Kidney (tissue), 22 donors: ENCODE measurements at places on chromosomes 3 and 15.

DNA sequence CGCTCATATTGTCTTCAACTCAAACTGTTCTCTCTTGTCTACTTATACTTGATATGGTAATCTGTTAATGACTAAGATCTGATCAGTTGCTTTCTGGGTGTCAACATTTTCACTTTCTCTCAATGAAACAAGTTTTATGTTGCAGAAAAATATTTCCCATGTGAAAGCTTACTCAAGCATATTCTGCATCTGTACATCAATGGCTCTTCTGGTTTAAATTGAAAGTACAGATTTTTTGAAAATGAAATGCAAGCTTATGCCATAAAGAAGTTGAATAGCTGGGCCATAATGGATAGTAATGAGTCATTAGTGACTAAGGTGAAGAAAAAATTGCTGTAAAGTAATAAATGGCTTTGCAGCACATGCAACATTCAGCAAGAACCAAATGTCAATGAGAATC, 140.7 kb downstream of the BCHE start:
- no peaks in the 10 kb centered on the region for H3K4me1 ChIP-seq
- no peak overlapping the region for H3K27ac ChIP-seq
- DNase-seq = no peak
- H3K36me3 ChIP-seq = no peaks in the 10 kb centered on the region

DNA sequence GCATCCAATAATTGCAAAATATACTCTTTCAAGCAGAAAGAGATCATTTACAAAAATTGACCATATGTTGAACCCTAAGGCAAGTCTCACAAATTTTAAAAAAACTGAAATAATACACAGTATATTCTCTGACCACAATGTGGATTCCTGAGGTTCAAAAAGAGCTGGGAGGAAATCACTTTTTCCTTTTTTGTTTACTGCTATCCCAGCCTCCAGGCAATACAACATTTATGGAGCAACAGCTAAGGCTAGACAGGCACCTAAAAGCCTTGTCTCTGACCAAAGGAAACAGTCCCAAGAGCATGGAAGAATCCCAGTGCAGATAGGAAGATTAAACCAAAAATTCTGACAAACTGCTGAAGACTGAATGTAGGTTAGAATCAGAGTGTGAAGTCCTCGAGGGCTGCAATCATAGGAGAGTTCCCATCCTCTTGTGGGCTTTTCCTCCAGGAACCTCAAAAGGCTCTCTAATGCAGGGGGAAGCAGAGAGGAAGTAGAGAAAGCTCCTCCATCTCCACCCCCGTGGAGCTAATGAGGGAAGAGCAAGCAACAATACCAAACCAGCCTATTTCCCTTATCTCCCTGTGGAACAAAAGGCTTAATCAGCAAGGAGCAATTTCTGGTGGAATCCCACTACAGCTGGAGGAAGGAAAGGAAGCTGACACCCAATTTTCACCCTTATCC, 57.0 kb downstream of the TMCC1 start:
- no peak overlapping the region for H3K4me3 ChIP-seq
- no peaks in the 10 kb centered on the region for H3K36me3 ChIP-seq
- H3K27me3 ChIP-seq = no peaks in the 10 kb centered on the region
- DNase-seq = no peak
- no peak overlapping the region for H3K27ac ChIP-seq

DNA sequence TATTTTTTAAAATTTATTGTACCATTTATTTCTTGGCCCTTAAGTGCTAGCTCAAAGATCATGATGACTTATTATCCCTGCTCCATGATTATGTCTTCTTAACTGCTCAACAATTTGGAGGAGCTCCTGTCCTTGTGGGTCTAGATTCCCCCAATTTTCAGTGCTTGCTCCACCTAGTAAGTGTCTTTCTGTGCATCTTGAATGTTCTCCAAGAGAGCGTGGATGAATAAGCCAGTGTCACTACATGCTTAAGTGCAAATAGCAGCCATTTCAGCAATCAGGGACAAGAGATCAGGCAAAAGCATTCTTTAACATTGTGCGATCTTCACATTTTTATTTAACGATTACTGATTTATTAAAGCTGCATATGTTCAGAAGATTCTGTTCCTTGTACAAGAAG, 99.4 kb downstream of the ALCAM start:
- H3K27me3 ChIP-seq = no peaks in the 10 kb centered on the region
- H3K4me3 ChIP-seq = no peak overlapping the region
- H3K4me1 ChIP-seq = no peaks in the 10 kb centered on the region

DNA sequence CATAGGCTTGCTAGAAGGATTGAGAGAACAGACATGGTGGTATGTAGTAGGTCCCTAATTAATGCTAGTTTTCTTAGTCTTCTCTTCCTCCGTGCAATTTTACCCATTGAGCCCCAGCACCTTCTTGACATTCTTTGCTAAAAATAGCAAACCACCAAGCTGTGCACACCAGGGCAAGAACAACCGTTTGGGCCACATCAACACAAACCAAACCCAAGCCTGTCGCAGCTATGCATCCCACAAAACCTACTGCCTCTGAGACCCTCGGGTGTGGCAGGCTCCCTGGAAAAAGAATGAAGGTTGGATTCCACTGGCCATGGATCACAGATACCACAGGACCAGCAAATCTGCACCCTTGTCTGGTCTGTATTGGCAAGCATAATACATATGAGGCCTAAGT, 27.1 kb downstream of the HEG1 start:
- no peaks in the 10 kb centered on the region for H3K36me3 ChIP-seq
- no peak overlapping the region for H3K27ac ChIP-seq
- no peak overlapping the region for H3K4me3 ChIP-seq
- H3K4me1 ChIP-seq = no peaks in the 10 kb centered on the region
- no peaks in the 10 kb centered on the region for H3K27me3 ChIP-seq

- no peaks in the 10 kb centered on the region for H3K4me1 ChIP-seq
- H3K27ac ChIP-seq = no peak overlapping the region
Measured at GRCh38 chr3:143819890-143820289, 28.4 kb downstream of the SLC9A9 start.

GRCh38 chr3:147049821-147050220, 356.5 kb downstream of the ZIC4 start:
- H3K36me3 ChIP-seq = no peaks in the 10 kb centered on the region
- H3K27ac ChIP-seq = no peak overlapping the region
- no peak for DNase-seq
- H3K27me3 ChIP-seq = no peaks in the 10 kb centered on the region
- no peaks in the 10 kb centered on the region for H3K4me1 ChIP-seq

DNA sequence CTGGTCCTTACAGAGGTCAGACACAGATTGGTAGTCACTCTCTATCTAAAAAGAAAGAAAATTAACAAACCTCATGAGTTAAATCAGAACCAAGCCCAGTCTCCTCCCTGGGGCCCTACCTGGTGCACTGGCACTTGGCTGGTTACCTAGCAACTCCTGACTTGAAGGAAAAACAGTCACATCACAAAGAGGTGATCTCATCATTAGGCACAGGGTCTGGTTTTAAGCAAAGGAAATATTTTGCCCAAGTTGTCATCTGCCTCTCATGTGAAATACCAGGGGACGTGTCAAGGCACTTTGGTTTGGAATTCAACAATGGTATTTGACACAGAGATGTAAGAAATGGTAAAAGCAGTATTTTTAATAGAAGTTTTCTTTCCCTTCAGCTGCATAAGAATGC, 47.7 kb upstream of the FMN1 start:
- H3K36me3 ChIP-seq = no peaks in the 10 kb centered on the region
- H3K27me3 ChIP-seq = no peaks in the 10 kb centered on the region
- H3K4me3 ChIP-seq = no peak overlapping the region
- no peaks in the 10 kb centered on the region for H3K4me1 ChIP-seq

- no peak for DNase-seq
- no peaks in the 10 kb centered on the region for H3K36me3 ChIP-seq
- no peaks in the 10 kb centered on the region for H3K27me3 ChIP-seq
- no peak overlapping the region for H3K27ac ChIP-seq
- H3K4me1 ChIP-seq = peaks cover 4% of the 10 kb centered on the region
Measured at GRCh38 chr15:81040757-81041156, 40.0 kb downstream of the TLNRD1 start.

GRCh38 chr3:9881441-9881840, 1.4 kb upstream of the CIDEC start:
- DNase-seq = no peak
- no peaks in the 10 kb centered on the region for H3K27me3 ChIP-seq
- H3K36me3 ChIP-seq = no peaks in the 10 kb centered on the region
- H3K4me1 ChIP-seq = no peaks in the 10 kb centered on the region

DNA sequence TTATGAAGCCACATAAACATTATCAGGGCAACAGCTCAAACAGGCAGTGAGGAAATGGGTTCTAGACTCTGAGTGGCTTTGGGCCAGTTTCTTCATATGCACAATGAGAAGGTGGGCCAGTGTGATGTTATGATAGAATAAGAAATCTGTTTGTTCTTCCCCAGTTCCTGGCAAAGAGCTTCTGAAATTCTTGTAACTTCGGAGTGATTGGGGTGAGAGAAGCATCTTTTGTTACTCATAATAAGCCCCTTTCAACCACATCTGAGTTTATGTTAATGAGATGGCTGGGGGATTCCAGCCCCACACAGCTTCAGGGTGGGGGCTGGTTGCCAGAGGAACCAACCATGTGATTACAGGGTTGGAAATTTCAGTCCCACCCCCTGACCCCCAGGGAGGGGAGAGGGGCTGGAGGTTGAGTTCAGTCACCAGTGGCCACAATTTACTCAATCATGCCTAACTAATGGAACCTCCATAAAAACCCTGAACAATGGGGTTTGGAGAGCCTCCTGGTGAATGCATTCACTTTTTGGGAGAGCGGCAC, 57.0 kb upstream of the FRMD4B start:
- H3K27me3 ChIP-seq = no peaks in the 10 kb centered on the region
- H3K27ac ChIP-seq = no peak overlapping the region
- H3K4me3 ChIP-seq = no peak overlapping the region
- no peak for DNase-seq
- no peaks in the 10 kb centered on the region for H3K36me3 ChIP-seq

GRCh38 chr15:70625438-70625837, 137.9 kb downstream of the UACA start:
- no peak overlapping the region for H3K27ac ChIP-seq
- DNase-seq = no peak
- H3K4me3 ChIP-seq = no peak overlapping the region

DNA sequence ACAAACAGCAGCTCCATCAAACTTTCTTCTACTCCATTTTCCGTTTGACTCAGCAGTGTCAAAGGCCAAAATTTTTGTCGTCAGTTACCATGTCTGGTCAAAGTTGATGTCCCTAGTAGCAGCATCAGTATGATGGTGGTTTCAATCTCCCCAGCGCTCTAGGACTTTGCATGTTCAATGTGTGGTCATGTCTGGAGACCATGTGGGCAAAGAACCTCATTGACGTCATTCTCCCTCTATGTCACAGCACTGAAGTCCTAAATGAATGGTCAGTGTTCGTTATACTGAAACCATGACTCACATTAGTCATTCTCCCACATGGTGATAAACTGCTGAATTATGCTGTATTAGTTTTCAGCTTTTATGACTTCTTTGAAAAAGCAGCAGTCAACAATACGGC, 23.2 kb downstream of the SHC4 start:
- no peaks in the 10 kb centered on the region for H3K36me3 ChIP-seq
- H3K4me3 ChIP-seq = no peak overlapping the region
- no peaks in the 10 kb centered on the region for H3K4me1 ChIP-seq
- DNase-seq = no peak
- H3K27me3 ChIP-seq = no peaks in the 10 kb centered on the region
- H3K27ac ChIP-seq = no peak overlapping the region

- H3K4me1 ChIP-seq = no peaks in the 10 kb centered on the region
- no peak overlapping the region for H3K4me3 ChIP-seq
- no peaks in the 10 kb centered on the region for H3K36me3 ChIP-seq
- no peak for DNase-seq
- H3K27me3 ChIP-seq = no peaks in the 10 kb centered on the region
Measured at GRCh38 chr15:55820043-55820442, 77.1 kb upstream of the PRTG start.

DNA sequence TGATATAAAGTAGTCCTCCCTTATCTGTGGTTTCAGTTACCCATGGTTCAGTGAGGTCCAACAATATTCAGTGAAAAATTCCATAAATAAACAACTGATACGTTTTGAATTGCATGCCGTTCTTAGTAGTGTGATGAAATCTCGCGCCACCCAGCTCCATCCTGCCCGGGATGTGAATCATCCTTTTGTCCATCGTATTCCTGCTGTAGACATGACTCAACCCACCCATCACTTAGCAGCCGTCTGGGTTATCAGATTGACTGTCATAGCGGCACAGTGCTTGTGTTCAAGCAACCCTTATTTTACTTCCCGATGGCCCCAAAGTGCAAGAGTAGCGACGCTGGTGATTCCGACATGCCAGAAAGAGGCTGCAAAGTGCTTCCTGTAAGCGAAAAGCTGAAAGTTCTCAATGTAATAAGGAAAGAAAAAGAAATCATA, 48.0 kb upstream of the MEX3B start:
- no peaks in the 10 kb centered on the region for H3K27me3 ChIP-seq
- H3K27ac ChIP-seq = no peak overlapping the region
- no peak for DNase-seq
- H3K36me3 ChIP-seq = no peaks in the 10 kb centered on the region
- H3K4me1 ChIP-seq = no peaks in the 10 kb centered on the region
- H3K4me3 ChIP-seq = no peak overlapping the region

DNA sequence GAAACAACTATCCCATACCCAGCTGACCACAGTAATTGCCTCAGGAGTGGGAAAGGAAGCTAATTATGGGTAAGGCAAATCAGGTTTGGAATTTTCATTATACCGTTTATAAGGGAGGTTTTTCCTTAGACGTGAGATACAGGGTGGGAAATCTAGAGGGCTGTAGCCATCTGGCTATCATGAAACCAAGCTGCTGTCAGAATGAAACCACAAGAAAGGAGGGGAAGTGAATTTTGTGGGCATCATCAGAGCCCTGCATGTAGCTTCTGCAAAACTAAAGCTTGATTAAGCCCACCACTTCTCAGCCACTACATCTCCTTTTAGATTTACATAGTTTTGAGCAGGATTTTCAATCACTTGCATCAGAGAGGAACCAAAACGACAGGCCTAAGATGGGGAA, 893.5 kb downstream of the TUSC7 start:
- DNase-seq = no peak
- no peaks in the 10 kb centered on the region for H3K27me3 ChIP-seq
- no peaks in the 10 kb centered on the region for H3K4me1 ChIP-seq

GRCh38 chr3:25178672-25179071, 249.4 kb upstream of the RARB start:
- no peak for DNase-seq
- no peaks in the 10 kb centered on the region for H3K4me1 ChIP-seq
- no peak overlapping the region for H3K4me3 ChIP-seq
- H3K36me3 ChIP-seq = no peaks in the 10 kb centered on the region
- no peaks in the 10 kb centered on the region for H3K27me3 ChIP-seq

- no peaks in the 10 kb centered on the region for H3K36me3 ChIP-seq
- H3K4me1 ChIP-seq = no peaks in the 10 kb centered on the region
- H3K27ac ChIP-seq = no peak overlapping the region
- DNase-seq = no peak
- H3K27me3 ChIP-seq = no peaks in the 10 kb centered on the region
- H3K4me3 ChIP-seq = no peak overlapping the region
Measured at GRCh38 chr3:192382861-192383260, 344.5 kb downstream of the FGF12 start.

DNA sequence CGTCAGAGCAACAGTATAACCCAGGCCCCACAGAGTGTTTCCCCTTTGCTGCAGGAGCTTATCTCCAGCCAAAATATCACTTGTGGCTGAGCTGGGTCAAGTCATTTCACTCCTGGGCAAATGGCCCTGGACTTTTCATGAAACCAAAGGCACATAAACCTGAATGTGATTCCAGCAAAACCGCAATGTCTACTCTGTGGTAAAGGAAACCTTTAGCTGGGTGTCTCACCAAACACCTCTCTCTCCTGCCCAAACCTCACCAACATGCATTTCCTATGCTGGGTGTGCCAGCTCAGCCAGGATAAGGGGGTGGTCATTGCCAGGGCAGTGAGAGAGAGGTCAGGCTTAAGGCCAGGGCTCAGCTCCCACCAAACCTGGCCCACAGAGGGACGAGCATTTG, 67.4 kb downstream of the GTPBP8 start:
- no peaks in the 10 kb centered on the region for H3K4me1 ChIP-seq
- no peak for DNase-seq
- no peak overlapping the region for H3K4me3 ChIP-seq
- H3K27me3 ChIP-seq = no peaks in the 10 kb centered on the region
